ENCODE measurements at places on chromosomes 12 and 14. TPM values are rescaled to one million over a fixed set of nuclear protein-coding genes. Genes with fewer than 3 reads are reported as not detected.
A peak's percentile ranks its signal among the peaks of the same experiment; 100 is the strongest.

PCED1B gene
- 0.67 TPM for total RNA-seq

GRCh38 chr12:131852551-131853299, 24.5 kb downstream of the MMP17 start:
- no peak for DNase-seq

RHOJ gene
- 13.5 TPM for total RNA-seq

GRCh38 chr12:67202011-67202677, 67.0 kb upstream of the CAND1 start:
- DNase-seq = no peak

DNA sequence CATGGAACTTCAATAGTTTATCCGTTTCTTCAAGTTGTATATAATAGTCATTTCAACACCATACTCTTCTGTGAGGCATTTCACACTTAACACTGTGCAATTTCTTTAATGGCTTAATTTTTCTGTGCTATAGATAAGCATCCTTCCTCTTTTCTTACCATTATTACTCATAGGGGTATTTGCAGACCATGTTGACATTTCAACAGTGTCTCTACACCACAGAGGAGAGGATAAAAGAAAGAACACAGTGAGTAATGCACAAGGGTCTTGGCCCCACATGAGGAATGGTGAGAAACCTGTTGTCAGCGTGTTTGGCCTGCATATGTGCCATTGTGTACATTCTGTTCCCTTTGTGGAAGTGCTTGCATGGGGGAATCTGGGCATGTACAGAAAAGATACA, 421.5 kb upstream of the MDGA2 start:
- no peak for DNase-seq

DNA sequence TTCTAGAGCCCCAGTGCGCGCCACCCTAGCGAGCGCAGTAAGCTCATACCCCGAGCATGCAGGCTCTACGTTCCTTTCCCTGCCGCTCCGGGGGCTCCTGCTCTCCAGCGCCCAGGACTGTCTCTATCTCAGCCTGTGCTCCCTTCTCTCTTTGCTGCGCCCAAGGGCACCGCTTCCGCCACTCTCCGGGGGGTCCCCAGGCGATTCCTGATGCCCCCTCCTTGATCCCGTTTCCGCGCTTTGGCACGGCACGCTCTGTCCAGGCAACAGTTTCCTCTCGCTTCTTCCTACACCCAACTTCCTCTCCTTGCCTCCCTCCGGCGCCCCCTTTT, 791 bp downstream of the TMEM233 start:
- no peak for DNase-seq

WNT5B gene
- 3.2 TPM for total RNA-seq

NGB gene
- total RNA-seq = not detected

- DNase-seq = no peak
Observed at GRCh38 chr12:8692573-8692972, 5.2 kb upstream of the RIMKLB start.

CD163L1 gene
- total RNA-seq = 2.1 TPM

GRCh38 chr12:131912518-131913274, 16.4 kb upstream of the PUS1 start:
- DNase-seq = peak; percentile 94

TCL1B gene
- not detected for total RNA-seq

LRRC10 gene
- total RNA-seq = 40.5 TPM

IQSEC3 gene
- total RNA-seq = 1.5 TPM

DNA sequence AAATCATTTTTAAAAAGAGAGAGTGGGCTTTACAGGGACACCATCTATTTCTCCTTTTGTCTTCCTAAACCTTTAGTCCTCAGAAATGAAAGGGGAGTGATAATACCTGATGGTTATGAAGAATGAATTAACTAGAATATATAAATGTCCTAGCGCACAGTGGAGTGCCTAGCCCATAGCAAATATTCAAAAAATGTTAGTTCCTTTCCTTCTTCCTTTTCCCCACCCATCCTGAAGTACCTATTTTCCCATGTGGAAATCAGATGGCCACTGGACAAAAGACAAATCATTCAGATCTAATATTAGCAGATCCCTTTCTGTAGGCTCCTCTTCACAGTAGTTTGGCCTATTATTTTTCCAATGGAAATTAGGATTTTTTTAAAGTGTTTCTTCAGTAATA, 90.0 kb downstream of the SLC25A21 start:
- DNase-seq = no peak

DNA sequence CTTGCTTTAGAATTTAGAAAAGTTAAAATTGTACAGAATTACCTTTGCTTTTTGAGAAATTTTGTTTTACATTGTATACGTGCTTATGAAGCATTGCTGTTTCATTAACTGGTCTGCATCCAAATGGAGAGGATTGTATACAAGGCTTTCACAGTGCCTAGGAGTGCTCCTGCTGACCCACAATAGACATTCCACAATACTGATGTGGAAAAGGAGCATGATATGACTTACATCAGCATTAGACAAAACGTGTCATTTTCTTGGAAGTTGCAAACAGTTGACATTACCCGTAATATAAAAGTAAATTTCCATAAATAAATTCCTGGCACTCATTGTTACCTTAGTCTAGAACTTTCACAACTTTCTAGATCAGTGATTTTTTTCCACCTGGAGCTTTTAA, 1.9 kb downstream of the PRKD1 start:
- DNase-seq = no peak

NOS1 gene
- 0.19 TPM for total RNA-seq

RNASE8 gene
- not detected for total RNA-seq

GRCh38 chr12:96170328-96170727, 23.8 kb upstream of the ELK3 start:
- peak; percentile 58 for DNase-seq

- DNase-seq = no peak
Observed at GRCh38 chr12:15682826-15683225, 106.4 kb downstream of the EPS8 start.

GRCh38 chr12:30752255-30752654, 2.5 kb downstream of the CAPRIN2 start:
- DNase-seq = no peak

GRCh38 chr12:25051656-25052195, 102.8 kb upstream of the BCAT1 start:
- DNase-seq = no peak

EPYC gene
- not detected for total RNA-seq

DNA sequence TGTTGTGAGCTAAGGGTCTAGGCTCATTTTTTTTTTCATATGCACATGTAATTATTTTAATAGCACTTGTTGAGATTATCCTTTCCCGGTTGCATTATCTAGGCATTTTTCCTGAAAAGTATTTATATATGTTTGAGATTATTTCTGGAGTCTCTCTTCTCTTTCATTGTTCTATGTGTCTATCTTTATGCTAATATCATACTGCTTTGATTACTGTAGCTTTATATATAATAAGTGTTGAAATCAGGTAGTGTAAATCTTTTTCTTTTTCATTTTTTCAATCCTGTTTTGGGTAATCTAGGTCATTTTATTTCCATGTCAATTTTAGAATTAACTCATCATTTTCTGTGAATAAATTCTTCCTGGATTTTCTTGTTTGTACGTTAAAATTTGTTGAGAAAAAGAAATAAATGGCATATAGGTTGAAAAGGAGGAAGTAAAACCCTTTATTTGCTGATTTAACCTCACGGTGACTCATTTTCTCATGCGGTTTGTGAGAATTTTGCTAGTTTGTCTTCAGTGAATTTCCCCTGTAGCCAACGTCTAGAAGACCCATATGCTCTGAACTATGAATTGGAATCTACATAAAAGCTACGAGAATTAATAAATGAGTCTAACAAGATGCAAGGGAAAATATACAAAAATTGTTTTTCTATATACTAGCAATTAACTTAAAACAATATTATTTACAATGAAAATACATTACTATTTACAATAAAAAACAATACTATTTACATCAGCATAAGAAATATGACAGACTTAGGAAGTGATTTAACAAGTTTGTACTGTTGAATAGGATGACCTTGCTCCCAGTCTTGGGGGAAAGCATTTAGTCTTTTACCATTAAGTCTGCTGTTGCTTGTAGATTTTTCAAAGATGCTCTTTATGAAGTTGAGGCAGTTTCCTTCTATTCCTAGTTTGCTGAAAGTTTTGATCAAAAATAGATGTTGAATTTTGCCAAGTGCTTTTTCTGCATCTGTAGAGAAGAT, 105.0 kb downstream of the SNAPC1 start:
- no peak for DNase-seq

DNA sequence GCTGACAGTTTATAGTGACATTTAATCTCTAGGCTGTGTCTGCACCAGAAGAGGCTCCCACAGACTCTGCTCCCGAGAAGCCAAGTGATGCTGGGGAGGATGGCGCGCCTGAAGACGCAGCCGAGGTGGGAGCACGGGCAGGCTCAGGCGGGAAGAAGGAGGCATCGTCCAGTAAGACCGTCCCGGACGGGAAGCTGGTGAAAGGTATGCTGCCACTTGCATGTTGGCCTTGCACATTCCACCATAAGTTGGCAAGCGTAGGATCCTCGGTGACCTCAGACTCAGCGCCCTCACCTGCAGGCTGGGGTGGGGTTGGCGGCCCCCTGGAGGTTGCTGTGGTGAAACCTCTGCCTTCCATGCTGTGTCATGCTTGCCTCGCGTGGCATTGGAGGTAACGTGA, 45.6 kb downstream of the SFSWAP start:
- DNase-seq = no peak

DNA sequence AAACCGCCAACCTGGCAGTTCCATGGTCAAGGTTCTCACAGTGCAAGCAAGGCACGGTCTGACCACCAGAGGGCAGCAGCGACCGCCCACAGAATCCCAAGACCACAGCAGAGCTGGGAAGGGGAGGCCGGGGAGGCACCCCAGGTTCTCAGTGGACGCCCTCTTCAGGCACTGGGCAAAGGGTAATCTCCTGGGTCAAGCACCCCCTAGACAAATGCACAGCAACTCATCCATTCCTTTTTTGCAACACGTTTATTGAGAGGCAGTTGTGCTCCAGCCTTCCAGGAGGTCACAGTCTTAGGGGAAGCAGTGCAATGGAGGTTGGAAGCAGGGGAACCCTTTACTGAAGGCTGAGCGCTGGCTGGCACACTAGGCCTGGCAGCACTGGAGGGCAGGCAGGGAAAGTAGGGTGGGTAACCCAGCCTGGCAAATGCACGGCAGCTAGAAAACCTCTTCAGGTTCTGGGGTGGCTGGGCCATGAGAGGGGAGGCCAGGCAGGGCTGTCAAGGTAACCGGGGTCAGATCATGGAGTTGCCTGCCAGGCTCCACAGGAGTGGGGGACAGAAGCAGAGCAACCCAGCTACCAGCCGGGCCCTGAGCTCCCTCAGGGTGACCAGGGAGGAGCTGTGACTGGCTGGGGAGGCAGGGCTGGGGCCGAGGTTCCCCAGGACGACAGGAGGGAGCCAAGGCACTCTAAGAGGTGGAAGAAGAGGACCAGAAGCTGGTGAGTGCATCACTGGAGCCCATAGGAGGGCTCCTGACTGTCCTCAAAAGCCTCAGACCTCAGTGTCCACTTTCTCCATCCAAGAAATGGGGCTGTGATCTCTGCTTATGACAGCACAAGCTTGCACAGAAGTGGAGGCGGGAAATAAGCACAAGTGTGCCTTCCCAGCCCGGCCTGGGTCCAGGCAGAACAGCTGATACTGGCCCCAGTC, 1.8 kb upstream of the RHOF start:
- peak; percentile 95 for DNase-seq

- no peak for DNase-seq
Observed at GRCh38 chr14:24054646-24055045, 2.8 kb downstream of the CARMIL3 start.

DNA sequence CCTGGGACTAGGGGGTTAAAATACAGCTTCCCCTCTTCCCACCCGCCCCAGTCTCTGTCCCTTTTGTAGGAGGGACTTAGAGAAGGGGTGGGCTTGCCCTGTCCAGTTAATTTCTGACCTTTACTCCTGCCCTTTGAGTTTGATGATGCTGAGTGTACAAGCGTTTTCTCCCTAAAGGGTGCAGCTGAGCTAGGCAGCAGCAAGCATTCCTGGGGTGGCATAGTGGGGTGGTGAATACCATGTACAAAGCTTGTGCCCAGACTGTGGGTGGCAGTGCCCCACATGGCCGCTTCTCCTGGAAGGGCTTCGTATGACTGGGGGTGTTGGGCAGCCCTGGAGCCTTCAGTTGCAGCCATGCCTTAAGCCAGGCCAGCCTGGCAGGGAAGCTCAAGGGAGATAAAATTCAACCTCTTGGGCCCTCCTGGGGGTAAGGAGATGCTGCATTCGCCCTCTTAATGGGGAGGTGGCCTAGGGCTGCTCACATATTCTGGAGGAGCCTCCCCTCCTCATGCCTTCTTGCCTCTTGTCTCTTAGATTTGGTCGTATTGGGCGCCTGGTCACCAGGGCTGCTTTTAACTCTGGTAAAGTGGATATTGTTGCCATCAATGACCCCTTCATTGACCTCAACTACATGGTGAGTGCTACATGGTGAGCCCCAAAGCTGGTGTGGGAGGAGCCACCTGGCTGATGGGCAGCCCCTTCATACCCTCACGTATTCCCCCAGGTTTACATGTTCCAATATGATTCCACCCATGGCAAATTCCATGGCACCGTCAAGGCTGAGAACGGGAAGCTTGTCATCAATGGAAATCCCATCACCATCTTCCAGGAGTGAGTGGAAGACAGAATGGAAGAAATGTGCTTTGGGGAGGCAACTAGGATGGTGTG, 1.9 kb downstream of the GAPDH start:
- DNase-seq = no peak

GRCh38 chr12:111099186-111099585, 178.8 kb upstream of the MYL2 start:
- no peak for DNase-seq

NDUFA12 gene
- total RNA-seq = 392 TPM

CCDC196 gene
- not detected for total RNA-seq

Measured in Right ventricle myocardium superior (tissue), 1 donor.